Activated CD4-positive, alpha-beta T cell treated with anti-CD3 and anti-CD28 coated beads, Interleukin-2, amount 50 U/mL, for 1 hour (primary cell): ENCODE measurements at places on chromosomes 5 and 9.

- no peak for DNase-seq
Observed at GRCh38 chr9:135247227-135247930, 159.9 kb downstream of the OLFM1 start.

GRCh38 chr9:114311571-114312512 is 11.1 kb upstream of the ORM1 start:
- DNase-seq, result no peak

- DNase-seq, result no peak
Observed at GRCh38 chr5:38562444-38563210, 6.2 kb upstream of the LIFR start.

DNA sequence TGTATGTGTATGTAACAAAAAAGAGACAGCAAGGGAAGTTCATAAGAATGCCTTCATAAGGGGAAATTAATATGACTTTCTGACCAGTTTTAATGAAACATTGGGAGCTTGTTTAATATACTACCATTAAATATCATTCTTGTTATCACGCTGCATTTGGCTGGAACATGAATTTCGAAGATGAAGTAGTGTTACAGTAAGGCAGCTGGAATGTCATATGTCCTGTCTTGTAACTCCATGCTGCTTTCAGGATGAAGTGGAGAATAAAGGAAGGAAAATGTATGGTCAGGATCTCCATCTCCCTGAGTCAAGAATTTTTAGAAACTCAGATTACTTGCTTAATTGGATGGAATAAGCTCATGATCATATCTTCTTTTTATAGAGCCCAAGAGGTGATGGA is 61.5 kb upstream of the DMAC1 start:
- DNase-seq, result no peak

DNA sequence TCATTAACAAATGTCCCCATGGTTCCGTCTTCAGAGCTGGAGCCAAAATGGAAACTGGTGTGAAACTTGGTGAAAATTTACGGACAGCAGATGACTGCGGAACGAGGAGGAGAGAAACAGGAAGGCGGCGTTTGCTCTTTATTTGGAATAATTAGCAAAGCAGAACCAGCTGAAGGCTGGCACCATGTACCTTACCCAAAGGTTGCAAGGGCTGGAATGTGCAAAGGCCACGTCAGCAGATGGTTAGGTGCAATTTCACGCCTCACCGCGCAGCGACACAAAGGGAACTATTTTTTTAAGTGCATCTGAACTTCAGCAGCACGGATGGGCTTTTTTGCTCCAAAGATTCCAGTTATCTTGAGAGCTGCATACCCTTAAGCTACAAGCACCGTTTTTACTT is 127.4 kb downstream of the COL23A1 start:
- DNase-seq, result no peak

DNA sequence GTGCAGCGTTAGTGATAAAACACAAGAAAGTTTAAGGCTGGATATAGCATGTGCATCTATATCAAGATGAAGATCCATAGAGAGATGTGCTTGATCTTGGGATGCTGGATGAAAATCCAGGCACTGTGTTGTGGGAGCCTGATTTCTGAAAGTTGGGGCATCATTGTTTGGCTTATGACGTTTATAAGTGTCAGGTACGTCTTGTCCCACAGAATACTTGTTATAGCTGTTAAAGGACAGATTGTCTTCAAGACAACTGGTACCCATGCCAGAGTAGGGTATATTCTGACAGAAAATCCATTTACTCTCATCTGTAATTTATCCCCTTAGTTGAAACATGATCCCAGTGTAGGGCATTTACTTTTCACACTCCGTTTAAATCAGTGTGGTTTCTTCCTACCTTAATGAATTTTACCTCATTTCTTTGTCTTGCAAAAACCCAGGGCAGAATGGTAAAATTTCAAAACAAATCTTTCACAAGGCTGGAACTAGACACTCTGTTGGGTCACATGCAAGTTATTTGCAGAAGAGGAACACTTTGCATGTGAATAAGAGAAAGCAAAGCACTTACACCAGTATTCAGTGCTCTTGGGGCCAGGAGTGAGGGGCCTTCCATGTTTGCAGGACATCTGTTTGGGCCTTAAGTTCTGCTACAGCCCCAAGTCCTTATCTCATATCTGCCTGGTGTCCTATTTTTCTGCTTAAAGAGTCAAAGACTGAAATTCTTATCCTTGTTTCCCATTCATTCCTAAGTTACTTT is 73.3 kb downstream of the GHR start:
- DNase-seq, result no peak

DNA sequence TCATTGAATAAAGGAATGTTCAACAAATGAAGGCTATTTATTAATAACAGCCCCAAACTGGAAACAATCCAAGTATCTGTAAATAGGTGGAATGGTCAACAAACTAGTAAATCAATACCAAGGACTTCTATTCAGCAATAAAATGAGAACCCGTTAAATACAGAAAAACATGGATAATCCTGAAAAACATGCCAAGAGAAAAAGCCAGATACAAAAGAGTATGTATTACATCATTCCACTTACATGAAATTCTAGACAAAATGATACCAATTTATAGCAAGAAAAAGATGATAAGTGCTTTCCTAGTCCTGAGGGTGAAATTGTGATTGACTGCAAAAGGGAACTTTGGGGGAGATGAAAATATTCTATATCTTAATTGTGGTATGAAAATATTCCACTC is 3.1 kb downstream of the PJA2 start:
- no peak for DNase-seq

GRCh38 chr5:138725818-138726416 is 27.3 kb upstream of the CTNNA1 start:
- DNase-seq, result no peak

DNA sequence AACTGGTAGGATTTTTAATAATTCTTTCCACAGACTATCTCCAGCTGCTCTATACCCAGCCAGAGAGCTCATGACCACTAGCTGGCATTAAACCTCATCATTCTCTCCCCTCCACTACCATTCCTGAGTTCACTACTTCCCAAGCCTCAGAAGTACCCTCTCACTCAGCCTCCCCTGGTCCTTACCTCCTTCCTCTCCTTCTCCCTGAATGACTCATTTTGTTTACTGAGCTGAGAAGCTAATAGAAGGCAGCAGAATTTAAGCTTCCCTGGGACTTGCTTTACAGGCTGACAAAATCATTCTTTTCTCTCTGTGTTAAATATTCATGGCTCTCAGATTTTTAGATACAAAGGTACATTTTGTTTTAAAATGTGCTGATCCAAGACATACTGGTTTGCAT is 305.4 kb downstream of the TLR4 start:
- DNase-seq, result no peak

GRCh38 chr5:149448831-149449714 is 70.0 kb upstream of the IL17B start:
- no peak for DNase-seq

DNA sequence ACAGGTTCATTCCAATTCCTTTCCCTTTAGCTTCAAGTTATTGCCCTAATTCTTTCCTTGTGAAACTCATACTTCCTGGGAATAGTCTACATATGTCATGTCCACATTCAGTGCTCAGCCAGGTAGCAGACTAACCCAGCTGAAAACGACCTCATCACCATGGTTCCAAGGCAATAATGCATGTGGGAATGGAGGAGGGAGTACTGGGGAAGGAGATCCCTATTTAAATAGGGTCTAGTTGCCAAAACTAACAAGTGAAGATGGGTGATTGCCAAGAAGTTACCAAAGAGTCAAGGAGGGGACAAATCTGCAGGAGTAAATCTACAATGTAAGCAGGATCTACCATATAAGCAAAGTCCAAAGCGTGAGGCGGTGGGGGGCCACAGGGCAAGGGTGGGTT is 47.3 kb upstream of the MCTP1 start:
- no peak for DNase-seq
